Activated CD8-positive, alpha-beta memory T cell treated with anti-CD3 and anti-CD28 coated beads for 1 hour (primary cell): ENCODE measurements at places on chromosomes 7 and 10.

DNA sequence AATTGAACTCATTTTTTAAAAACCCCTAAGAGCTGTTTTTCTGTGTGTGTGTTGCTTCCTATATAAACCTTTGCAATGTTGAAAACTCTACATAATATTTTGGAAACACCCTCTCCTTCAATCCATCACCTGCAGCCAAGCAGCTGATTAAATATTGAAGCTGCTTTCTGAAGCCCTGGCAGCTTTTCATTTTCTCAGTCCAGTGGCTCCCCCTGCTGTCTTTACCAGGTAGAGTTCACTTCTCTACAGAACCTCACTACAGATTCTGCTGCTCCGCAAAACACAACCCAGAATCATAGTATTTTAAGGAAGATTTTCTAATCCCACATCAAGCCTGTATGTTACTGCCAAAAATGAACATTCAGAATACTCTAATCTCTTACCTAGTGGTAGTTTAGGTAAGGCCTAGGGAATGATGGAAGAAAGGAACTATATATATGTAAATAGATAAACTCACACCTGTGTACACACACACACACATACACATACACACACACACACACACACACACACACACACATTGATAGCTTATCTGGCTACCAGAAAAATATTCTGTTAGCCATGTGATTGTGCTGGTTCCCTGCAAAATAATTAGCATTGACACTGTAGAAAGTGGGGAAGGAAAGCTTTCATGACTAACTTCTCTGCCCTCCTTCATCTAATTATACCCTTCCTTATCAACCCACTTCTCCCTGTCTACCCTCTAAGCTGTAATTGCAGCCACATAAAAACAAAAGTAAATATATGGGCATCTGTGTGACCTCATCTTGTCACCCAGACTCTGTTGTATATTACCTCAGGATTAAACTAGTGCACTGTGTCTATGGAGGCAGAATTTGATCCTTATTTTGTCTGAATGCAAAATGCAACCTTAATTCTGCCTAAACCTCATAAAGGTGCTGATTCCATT, 229.5 kb upstream of the FZD1 start:
- DNase-seq = no peak

- DNase-seq = no peak
These were observed 245.2 kb downstream of the TNS3 start for GRCh38 chr7:47336472-47337425.

DNA sequence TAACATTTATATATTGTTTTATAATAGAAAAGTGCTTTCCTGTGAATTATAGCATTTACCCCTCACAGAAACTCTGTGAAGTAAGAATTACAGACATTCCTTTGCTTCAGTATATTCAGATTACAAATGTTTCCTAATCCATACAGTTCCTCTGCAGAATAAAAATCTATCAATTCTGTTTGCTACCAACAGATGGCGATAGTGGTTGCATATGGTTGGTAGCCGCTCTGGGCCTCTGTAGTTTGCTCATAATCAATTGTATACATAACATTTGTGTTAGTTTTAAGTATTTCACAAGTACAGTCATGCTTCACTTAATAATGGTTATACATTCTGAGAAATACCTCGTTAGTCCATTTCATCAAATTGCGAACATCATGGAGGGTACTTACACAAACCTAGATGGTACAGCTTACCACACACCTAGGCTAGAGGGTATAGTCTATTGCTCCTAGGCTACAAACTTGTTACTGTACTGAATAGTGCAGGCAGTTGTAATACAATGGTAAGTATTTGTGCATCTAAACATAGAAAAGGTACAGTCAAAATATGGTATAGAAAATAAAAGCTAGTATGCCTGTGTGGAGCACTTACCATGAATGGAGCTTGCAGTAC, 94.4 kb upstream of the STEAP4 start:
- DNase-seq = no peak

- DNase-seq = no peak
These were observed 17.7 kb downstream of the CCL24 start for GRCh38 chr7:75795831-75796285.

DNA sequence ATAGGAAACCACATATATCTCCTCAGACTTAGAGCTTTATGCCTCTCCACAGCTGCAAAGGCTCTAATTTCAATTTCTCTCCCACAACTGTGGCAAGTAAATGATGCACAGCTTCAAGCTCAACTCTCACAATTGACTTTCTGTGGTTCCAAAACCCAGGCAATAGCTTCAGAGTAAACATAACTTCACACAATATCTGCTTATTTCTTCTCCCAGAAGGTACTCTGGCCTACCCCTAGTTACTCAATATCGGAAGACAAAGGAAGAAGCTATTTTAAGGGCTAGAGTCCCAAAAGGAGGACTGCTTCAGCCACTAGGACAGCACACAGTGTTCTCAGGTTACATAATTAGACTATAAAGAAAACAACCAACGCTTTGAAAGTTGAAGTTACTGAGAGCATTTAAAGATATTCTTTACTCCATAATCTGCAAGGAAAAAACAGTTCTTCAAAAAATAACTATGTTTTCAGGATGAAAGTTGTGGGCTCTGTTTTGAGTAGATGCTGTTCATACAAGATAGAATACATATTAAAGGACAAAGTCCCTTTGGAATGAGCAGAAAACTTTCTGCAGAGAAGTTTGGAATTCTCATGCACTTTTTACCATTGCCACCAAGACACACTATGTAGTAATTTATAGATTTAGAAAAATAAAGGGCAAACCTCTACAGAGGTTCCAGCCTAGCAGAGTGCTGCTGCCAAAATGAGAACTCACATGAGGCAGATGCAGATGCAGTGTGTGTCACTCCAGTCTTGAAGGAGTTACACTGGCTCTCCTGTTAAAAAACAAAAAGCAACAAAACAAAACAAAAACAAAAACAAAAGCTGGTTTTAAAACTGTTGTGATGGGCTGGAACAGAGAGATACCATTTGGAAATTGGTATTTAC, 81.8 kb downstream of the NT5C2 start:
- no peak for DNase-seq

DNA sequence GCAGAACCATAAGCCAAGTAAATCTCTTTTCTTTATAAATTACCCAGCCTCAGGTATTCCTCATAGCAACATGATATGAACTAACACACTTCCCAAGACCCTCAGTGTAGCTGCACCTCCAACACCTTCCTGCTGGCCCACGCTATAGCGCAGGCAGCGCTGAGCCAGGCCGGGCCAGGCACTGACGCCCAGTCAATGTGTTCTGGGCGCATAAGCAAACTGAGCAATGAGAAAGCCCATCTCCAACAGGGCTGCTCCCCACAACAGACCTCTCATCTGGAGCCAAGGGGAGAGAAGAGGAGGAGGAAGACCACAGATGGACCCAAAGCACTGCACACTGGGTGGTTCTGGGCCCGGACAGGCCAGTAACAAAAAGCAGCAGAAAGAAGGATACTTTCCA, 40.8 kb downstream of the FAM53B start:
- DNase-seq = no peak

DNA sequence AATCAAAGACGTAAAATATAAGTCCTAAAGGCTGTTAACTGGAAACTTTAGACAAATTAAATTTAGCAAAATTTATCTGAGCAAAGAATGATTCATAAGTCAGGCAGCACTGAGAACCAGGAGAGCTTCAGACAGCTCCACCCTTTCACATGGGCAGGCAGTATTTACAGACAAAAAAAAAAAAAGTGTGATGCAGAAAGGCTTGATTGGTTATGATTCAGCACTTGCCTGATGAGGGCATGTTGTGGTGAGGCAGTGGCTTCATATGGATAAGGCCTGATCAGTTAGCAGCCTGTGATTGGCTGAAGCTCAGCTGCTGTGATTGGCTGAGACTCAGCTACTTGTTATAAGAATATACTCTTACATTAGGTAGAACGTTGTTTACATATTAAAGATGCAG, 495.4 kb upstream of the POM121L12 start:
- DNase-seq = no peak

- no peak for DNase-seq
These were observed 70.5 kb downstream of the NPY start for GRCh38 chr7:24354456-24354855.

DNA sequence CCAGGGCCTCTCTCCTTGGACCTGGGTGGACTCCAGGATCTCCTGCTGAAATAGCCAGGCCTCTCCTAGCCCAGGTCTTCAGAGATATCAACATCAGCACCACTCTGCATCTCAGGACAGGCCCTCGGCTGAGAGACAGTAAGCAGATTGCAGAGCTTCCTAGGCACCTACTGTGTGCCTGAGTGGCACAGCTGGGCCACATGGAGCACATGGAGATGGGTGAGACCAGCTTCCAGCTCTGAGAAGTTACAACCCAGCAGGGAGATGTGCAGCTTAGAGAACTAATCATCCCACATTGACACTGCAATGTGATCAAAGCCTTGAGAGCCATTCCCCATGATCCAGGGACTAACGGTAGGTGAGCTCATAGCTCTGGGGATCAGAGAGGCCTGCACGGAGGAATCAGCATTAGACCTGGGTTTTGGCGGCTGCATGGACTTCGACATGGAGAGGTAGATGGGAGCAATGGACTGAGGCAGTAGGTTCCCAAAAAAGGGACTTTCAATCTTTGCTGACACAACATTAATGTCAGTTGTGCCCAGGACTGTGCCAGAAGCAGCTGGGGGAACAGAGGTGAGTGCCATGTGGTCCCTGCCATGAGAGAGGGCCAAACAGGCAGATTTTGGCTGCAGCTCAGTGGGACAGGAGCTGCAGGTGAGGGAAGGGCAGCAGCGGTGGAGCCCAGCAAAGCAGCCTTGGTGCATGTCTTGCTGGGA, 76.0 kb upstream of the LEP start:
- no peak for DNase-seq

- no peak for DNase-seq
These were observed 344.4 kb downstream of the TCERG1L start for GRCh38 chr10:130967161-130967560.

DNA sequence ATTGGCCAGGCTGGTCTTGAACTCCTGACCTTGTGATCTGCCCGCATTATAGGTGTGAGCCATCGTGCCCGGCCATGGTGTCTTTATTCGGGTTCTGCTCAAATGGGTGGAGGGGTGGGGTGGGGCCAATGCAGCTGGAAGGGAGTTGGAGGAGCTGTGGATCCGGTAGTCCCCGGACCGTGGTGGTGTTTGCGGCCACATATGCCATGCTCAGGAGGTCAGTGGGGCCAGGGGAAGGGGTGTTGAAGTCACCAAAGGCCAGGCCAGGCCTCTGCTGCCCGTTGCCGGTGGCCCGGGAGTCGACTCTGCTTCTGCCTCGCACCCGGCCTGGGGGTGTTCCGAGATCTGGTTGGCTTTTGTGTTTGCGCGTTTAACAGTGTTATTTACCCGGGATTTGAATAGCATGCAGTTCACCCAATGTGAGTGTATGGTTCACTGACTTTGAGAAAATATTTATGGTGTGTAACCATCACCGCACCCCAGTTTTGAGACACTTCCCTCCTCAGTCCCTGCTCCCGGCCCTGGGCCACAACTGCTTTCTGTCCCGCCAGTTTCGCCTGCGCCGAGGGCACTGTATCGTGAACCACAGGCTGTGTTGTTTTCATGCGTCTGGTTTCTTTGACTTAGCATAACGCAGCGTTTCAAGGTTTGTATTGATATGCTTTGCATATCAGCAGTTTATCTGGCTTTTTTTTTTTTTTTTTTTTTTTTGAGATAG, 10.7 kb downstream of the INPP5A start:
- DNase-seq = no peak
